ENCODE measurements at places on chromosomes 7 and 10.
A peak's percentile ranks its signal among the peaks of the same experiment; 100 is the strongest.

DNA sequence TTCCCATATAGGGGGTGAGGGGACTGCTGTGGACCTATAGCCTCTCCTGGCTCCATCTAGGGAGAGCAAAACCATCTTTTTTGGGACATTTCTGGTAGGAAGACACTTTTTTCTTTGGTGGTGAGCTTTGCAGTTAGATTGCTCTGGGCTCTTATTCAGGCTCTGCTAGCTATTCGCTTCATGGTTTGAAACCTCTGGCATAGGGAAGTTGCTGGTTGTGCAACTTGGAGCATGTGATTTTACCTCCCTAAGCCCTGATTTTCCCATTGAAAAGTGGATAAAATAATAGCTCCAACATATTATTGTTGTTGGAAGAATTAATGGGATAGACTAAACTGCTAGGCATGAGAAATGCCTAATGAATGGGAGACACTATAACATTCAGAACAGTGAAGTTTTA is 69.6 kb downstream of the CYP26A1 start:
- DNase-seq, result no peak

DNA sequence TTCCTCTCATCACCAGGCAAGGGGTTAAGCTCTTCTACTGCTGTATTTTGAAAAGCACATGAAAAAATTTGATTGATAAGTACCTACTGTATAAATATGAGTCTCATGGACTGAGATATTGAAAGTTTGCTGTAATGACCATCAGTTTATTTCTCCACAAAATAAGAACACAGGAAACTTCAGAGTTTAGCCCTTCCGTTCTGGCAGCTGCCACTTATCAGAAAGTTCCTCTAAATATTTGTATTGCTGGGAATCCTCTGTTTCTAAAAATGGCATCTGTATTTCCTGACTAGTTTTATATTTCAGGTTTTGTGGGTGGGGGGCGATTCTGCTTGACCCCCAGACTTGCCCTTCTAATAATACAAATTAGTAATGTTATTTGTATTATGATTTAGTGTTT is 92.0 kb downstream of the LYZL2 start:
- no peak for DNase-seq

GRCh38 chr7:1951159-1951536 is 281.1 kb downstream of the ELFN1 start:
- DNase-seq, result peak; percentile 38

- DNase-seq, result no peak
Measured at GRCh38 chr10:66564287-66564686, 361.5 kb upstream of the LRRTM3 start.

GRCh38 chr10:37434091-37434490 is 308.7 kb downstream of the ANKRD30A start:
- DNase-seq, result no peak

DNA sequence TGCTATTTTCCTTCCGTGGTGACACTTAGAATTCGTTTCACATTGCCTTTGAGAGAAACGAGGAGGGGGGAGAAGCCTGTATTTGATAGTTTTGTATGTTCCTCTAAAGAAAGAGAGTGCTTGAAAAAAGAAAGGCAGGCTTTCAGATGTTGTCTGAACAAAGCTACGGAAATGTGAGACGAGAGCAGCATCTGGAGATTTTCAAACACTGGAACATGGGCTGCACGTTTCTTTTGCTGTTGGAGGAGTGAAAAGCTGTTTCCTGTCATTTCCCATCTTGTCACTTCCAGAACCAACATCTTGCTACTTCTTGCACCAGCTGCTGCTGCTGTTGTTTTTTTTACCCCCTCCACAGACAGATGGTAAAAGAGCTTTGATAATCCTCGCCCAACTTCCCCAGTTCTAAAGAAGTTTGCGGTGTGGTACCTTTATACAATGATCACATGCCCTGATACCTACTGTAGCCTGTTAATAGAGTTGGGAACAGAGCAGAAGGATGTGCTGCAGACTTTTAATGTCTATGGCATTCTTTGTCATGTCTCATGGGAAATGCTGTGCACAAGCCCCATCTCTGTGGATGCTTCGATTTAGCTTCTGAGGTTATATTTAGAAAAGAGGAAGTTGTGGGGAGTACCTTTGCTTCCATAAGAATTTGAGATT is 408.1 kb downstream of the AUTS2 start:
- DNase-seq, result no peak

DNA sequence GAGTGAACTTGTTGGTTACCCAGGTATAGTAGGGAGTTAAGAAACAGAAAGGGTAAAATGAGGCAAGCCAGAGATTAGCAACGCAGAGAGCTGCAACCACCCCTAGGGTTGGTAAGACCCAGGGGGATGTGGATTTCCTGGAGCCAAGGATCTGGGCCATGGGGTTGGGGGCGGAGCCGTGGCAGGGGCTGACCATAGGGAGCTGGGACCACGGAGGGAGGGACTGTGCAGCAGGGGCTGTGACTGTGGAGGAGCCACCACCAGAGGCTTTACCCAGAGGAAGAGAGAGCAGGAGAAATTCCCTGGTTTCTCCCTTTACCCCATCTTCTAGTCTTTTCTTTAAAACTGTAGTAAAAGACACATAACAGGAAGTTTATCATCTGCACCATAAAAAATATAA is 58.6 kb upstream of the BAIAP2L1 start:
- DNase-seq, result no peak

DNA sequence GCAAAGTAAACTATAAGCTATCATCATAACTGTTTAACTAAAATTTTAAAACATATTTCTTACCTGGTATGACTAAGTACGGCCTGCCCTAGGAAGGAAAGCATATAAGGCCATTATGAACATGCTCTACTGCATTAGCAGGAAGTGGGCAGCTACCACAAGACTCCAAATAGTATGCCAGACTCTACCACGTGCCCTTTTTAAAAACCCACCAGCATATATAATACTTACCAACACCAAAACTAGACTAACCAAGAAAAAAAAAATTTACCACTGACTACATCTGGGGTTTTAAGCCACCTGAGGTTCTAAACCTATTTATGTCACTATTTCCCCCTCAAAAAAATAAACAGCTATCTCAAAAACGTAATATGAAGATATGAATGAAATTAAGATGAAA is 30.1 kb downstream of the NUDCD3 start:
- DNase-seq, result peak; percentile 74

GRCh38 chr7:1104516-1105179 is 16.7 kb downstream of the GPER1 start:
- no peak for DNase-seq

DNA sequence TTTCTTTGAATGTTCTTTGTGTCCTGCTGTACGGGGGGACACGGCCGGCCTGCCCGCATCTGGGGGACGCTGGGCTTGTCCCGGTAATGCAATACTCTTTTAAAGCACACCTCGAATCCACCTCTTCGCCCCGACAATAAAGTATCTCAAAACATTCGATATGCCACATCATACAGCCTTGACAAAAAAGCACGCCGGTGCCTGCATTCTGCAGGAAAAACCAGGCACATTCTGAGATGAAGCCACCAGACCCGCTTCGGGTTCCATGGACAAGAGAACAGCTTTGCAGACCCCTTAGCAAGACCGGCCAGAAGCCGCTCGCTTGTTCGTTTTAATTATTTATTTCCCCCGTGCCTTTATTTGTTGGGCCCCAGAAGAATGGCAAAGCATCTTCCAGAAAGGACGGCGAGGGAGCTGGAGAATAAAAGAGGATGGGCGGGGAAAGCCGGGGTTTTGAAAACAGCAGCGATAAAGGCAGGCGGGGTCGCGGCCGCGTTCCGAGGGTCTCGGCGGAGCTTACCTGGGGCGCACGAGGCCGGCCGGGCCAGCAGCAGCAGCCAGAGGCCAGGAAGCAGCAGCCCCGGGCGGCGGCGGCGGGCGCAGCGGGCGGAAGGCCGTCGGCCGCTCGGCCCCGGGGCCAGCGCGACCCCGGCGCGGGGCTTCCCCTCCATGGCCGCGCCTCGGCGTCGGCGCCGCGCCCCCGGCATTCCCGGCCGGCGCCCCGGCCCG is 462 bp downstream of the KIAA1549 start:
- no peak for DNase-seq

GRCh38 chr7:102306916-102307677 is 20.4 kb downstream of the SH2B2 start:
- DNase-seq, result peak; percentile 40

DNA sequence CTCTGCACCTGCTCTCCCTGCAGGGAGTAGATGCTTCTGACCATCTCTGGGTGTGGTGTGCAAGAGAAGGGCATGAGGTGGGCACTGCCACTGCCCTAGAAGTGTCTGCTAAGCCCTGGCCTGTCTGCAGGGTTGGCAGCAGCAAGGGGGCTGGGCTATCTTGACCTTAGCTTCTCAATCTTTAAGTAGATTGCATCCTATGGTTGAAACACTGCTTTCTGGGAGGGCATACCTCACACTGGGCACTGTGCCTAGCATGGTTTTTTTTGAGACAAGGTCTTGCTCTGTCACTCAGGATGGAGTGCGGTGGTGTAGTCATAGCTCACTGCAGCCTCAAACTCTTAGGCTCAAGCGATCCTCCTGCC is 54.9 kb downstream of the CLIP2 start:
- no peak for DNase-seq

DNA sequence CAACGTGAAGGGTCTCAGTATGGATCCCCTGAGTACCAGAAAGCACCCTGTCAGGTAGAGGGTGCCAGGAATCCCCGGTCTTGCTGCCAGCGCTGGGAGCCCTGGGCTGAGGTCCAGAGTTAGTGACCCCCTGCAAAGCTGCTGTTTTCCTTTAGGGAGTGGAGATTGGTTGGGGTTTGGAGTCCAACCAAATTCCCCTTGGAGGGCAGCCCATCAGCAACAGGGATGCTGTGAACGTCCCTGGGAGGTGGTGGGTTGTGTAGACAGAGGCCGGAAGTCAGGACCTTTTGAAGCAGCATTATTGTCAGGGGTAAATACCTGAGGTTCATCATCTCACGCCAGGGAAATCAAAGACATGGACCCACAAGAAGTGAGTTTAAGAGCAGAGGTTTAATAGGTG is 104.2 kb downstream of the COL26A1 start:
- no peak for DNase-seq

GRCh38 chr10:72365106-72365895 is 10.6 kb upstream of the DNAJB12 start:
- no peak for DNase-seq

DNA sequence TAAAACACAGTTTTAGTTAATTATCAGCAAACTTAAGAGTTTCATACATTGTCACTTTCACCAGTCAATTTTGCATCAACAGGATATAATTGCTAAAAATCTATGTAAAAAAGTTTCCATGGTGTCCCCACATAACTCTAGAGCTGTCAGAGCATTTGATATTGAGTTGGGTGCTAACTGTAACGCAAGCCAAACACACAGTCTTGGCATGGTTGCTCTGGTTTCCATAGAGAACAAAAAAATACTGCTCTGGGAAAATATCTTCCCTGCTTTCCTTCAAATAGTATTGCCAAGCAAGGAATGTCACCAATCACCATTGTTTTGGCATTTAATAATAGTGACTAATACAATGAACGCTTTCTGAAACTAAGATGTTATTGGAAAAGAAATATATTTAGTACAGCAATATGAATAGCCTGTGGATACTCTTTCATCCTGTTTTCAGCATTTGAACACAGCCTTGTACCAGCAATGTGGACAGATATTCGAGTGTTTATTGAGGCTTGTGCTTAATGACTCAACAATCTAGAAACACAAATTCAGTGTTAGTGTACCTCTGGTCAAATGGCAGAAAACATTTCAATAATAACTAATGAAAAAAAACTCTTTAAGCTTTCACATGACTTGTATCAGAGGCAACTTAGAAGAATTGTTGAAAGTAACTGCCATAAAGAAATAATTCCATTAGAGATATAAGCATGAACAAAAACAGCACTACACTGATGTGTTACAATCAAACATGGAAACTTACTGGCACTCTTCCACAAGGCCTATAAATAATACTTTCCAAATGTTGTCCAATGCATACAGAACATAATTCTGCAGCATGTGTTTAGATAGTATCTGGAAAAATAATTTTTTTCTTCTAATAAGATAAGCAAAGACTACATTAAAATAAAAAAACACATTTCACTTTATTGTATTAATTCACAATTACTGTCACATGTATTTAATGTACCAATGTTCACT is 1469.5 kb upstream of the CELF2 start:
- no peak for DNase-seq

- DNase-seq, result no peak
Measured at GRCh38 chr7:107446988-107447387, 22.9 kb upstream of the GPR22 start.

DNA sequence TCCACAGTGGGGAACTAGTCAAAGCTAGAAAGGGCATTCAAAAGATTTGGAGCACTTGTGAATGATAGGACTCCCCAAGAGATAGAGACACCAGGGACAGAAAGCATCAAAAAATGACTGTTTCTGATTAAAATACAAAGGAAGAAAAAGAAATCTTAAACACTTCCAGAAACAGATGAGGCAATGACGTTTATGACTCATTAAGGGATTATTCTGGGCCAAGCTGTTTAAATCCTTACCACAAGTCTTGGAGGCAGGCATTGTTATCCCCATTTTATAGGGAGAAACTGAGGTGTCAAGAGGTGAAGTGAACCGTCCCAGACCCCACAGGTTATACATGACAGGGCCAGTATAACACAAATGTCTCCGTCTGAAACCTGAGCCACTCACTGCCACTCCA is 68.3 kb upstream of the AMPH start:
- DNase-seq, result no peak

DNA sequence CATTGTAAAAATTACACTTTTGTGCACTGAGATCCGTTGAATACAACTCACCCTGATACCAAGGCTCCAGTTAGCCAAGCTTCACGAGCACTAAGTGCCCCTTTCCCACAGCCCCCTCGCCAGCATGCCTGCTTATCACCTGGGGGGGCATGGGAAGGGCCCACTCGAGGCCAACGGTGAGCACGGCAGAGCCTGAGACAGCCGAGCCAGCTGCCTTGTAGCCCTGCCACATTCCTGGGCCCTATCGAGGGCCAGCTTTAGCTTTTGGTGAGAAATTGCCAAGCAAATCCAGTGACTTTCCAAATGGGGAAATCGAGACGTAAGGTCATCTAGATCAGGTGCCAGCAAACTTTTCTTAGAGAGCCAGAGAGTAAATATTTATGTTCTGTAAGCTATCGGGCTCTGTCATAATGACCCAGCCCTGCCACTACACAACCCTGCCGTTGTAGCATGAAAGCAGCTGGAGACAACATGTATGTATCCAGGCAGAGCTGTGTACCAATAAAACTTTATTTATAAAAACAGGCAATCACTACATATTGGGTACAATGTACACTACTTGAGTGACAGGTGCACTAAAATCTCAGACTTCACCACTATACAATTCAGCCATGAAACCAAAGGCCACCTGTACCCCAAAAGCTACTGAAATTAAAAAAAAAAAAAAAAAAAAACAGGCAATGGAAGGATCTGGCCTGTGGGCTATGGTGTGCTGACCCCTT is 83.6 kb downstream of the FAM53B start:
- no peak for DNase-seq

DNA sequence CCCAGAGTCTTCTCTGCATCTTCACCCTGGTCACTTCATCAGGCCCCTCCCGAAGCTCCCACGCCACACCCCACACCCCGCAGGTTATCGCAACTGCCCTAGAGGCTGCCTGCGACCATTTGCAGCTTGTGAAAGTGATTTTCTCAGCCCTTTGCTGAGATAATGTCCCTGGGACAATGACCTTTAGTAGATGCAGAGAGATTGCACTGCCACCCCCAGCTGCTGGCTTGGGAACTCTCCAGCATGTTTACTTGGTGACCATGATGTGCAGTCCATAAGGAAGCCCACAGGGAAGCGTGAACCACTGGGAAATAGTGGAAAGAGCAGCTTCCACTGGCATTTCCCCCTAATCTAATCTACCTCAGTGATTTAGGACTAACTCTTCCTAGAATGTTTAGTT is 97.3 kb downstream of the WNT2 start:
- DNase-seq, result no peak

Measured in CD4-positive, alpha-beta T cell treated with Interleukin-12 subunit alpha and Interleukin-12 subunit beta, for 1 hour (primary cell).